ENCODE measurements at places on chromosomes 1 and 21. TPM values are rescaled to one million over a fixed set of nuclear protein-coding genes. Genes with fewer than 3 reads are reported as not detected.

DNA sequence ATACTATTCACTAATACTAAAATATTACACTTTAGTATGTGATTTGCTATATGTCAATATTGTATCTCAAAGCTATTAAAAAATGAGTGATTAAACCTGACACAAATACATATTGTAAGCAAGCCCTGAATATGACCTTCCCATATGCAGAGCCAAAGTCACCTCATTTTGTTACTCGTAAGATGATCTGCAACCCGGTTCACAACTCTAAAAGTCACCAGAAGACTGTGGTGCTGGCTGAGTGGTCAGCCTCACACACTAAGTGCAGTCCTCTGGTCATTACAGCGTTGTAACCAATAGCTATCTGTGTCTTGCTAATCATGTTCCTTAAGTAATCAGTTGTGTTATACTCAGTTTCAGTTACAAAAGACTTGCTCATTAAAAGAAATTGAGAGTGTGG is 197.5 kb upstream of the L1TD1 start:
- no peak for DNase-seq

OR10J1 gene
- not detected for total RNA-seq

KRTAP21-2 gene
- not detected for total RNA-seq

DNA sequence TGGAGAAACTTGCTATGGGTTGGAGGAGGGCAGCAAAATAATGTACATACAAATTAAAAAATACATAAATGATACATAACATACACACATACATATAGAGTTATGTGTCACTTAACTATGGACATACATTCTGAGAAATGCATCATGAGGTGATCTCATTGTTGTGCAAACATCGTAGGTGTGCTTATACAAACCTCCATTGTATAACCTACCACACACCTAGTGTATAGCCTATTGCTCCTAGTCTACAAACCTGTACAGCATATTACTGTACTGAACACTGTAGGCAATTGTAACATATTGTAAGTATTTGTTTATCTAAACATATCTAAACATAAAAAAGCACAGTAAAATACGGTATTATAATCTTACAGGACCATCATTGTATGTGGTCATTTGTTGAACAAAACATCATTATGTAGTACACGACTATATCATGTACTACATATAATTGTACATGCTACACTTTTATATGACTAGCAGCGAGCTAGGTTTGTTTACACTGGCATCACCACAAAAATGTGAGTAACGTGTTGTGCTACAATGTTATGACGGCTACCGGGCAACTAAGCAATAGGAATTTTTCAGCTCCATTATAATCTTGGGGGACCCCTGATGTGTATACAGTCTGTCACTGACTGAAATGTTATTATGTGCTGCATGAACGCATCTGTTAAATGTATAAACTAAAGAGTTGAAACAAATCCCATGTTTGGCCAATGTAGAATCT is 35.5 kb downstream of the ITGB3BP start:
- DNase-seq, result no peak

MYOG gene
- not detected for total RNA-seq

GRCh38 chr1:236287757-236288619 is 6.2 kb upstream of the ERO1B start:
- no peak for DNase-seq

DNA sequence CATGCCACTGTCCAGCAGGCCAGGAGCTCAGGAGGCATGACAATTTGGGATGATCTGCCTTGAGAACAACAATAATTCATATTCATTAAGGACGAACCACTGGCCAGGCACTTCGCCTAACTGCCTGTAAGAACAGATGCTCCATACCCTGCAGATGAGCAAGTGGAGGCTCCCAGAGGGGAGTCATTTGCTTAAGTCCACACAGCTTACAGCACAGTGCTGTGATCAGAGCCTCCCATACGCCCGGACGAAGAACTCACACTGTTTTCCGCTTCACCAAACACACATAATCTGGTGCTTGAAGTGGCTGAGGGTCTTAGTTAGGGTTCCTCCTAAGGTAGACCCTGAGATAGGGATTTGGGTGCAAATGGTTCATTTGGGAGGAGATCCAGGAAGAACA is 93.4 kb upstream of the KLHDC7A start:
- DNase-seq, result no peak

DNA sequence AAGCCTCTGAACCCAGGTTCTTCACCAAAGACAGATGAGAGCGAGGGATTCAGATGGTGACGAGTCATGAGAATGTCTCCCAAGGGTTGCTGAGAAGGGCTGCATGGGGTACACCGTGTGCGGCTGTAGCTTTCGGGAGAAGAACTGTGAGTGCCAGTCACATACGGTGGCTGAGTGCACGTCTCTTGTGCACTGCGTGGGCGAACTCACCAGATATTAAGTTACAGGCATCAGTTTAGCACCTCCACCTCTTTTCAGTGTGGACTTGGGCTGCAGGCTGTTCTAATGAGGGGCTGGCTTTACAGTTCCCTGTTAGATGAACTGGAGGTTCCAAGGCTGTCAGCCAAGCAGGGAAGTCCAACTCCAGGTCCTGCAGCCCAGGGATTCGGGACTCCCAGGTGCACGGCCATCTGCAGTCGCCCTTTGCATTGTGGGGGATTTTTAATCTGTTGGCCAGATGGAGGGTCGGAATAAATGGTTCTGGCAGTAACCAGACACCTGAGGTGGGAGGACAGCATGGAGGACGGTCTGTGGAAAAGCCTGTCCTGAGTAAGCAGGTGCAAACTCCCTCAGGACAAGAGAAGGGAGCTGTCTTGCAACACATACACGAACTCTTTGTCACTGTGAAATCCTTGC is 26.5 kb upstream of the AVPR1B start:
- DNase-seq, result no peak

- DNase-seq, result no peak
Measured at GRCh38 chr1:218392780-218393179, 47.6 kb downstream of the TGFB2 start.

GRCh38 chr1:77608893-77609292 is 73.6 kb downstream of the ZZZ3 start:
- no peak for DNase-seq

DNA sequence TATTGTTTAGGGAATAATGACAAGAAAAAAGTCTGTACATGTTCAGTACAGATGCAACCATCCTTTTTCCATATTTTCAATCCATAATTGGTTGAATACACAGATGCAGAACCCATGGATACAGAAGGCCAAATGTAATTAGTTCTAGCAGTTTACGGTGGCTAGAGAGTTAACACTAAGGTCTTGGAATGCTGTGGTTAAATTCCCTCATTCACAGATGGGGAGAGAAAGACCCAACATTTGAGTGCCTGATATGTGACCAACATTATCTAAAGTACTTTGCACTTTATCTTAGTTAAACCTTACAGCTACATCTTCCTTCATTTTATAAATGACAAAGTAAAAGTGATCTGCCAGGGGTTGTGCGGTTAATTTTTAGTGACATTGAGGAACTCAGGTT is 5.3 kb downstream of the SCMH1 start:
- DNase-seq, result no peak

DNA sequence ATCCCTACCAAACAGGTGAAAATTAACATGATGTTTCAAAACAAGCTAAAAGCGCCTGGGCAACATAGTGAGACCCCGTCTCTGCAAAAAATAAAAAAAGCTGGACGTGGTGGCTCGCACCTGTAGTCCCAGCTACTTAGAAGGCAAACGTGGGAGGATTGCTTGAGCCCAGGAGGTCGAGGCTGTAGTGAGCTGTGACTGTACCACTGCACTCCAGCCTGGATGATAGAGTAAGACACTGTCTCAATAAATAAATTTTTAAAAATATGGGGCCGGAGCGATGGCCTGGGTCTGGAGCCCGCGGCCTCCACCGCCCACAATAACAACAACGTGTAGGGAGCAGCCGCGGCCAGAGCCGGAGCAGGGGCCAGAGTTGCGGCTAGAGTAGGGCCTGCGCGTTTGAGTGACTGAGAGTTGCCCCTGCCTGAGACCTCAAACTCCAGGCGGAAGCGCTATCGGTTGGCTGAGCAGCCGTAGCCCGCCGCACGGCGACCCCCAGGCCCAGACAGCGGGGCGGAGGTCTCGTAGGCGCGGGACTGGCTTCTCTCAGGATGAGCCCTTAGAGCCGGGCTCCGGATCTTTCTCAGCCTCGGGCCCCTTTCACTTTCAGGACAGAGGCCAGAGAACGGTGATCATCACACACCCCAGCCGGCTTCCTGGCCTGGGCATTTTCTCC is 41.4 kb downstream of the ZMYM1 start:
- DNase-seq, result peak; percentile 36

- no peak for DNase-seq
Measured at GRCh38 chr1:115725600-115725999, 42.9 kb downstream of the CASQ2 start.

DNA sequence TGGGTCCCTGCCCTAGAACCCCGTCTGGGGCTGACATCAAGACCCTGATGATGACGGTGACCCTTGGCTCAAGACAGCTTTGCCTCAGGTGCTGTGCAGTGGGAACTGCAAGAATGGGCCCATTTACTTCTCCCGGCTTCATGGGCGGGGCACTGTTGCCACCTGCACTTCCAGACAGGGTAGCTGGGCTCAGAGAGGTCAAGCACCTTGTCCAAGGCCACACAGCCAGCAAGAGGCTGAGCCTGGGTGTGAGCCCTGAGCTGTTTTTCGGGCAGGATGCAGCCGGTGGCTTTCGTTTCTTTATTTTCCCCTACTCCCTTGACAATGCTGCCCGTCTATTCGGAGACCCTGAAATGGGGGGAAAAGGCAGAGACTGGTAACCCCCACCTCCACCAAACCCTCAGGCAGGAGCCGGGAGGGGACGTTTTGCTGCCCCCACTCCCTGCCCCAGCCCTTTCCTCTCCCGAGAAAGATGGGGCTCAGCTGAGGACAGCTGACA is 91.7 kb downstream of the PRDM16 start:
- no peak for DNase-seq

MTARC2 gene
- 24.9 TPM for total RNA-seq

Measured in left ventricle myocardium superior (tissue), 1 donor.